ENCODE measurements at places on chromosomes 7 and 10.

DNA sequence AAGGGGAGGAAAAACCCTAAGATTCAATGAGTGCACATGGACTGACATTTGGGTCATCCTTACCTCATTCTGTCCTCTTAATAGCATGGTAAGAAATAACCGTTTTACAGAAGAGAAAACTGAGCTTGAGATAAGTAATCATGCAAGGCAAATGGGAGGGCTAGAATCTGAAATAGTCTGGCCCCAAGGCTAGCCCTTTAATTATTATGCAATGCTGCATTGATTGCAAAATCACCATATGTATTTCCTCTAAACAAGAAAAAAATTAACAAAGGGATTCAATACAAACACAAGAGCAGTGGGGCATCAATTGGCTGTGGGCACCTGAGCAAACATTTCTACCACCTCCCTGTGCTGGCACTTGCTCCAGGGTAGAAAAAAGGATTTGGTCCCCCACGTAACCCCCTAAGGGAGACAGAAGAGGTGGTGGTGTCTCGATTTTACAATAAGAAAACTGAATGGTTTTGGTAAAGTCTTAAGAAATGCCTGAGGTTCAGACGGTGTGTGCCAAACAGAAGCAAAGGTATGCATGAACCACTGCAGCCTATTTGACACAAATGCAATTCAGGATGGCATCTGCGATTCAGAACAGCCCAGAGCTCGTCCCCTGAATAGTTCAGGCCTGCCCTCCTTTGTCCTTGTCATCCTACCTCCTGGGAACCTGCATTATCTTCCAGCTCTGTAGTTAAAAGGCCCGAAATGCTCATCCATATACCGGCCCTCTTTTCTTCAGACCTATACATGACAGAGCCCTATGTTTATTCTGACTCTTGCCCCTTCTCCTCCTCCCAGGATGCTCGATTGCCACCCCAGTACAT lies 23.6 kb downstream of the PIP4K2A start:
- DNase-seq = no peak

GRCh38 chr10:122308417-122309141 lies 37.5 kb downstream of the BTBD16 start:
- no peak for DNase-seq

DNA sequence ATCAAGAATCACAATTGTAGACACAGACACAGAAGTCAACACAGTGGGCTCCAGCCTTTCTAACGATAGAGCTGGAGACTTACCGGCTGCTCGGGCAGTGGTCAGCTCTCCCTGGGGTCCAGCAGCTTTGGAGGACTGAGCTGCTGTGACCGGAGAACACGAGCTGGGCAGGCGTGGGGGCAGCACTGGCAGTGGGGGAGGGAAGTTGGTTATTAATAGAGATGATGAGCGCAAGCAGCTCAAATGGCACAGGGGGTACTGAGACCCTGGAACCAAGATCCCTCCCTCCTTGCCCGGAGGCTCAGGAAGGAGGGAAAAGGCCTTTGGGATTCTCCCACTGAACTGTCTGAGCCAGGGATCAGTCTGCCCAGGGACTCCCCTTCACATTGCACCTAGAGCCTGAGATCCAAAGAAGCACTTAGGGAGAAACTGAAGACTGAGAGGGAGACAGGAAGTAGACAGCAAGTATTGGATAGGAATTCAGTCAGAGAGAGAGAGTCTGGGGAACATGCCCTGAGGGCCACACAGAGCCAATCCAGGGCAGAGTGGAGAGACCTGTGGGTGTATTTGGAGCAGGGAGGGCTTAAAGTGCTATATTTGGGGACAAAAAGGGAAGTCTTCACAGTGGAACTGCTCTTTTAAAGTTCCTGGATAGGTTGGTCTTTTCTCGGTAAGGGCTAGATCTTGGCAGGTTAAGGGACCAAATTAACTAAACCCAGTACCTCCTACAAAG lies at the start of gene MYOZ1:
MYOZ1 (minus strand) TSS at position 147 of the 733 bp plus-strand sequence. CDS start 1,457 bp downstream, outside the sequence.
- no peak for DNase-seq

DNA sequence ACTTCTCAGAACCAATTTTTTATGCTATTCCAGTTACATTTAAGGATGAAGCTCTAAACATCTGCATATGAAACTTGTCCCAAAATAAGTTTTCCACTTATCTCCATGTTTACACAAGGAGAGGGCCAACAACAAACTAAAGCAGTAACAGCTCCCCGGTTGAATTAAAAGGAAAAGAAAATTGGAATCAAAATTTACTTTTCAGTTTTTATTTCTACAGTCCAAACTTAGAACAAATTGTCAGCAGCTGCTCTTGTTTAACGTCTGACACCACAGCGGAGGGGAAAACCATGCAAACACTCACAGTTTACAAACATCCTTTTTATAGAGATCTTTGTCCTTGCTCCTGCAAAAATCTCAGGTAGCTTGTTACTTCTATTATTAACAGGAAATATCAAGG lies 101.3 kb downstream of the COL28A1 start:
- DNase-seq = no peak

DNA sequence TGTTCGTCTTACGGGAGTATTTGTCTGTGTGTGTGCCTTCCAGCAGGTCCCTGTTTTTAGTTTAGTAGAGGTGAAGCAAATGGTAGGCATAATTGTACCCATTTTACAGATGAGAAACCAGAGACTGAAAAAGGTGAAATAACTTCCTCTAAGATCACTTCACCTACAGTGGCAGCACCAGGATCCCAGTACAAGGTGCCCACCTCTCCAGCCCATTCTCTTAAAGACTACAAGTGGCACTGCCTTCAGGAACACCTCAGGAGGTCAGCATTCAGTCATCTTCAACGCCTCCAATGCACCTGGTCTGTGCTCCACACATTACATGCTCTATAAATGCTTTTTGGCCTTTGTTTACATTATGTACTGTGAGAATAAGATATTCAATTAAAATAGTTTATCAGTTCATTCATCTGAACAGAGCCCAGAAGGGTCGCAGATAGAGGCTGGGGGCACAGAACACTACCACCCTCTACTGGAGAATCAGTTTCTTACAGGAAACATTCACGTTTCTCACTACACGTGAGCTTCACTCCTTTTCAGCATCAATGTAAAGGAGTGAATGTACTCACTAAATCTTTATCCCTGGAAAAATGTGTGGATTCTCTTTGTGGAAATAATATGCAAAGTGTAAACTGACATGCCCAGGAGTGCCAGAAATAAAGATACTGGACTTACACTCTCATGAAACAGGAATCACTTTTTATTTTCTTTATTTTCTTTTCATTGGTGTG lies 45.5 kb upstream of the ABLIM1 start:
- DNase-seq = peak; percentile 4

DNA sequence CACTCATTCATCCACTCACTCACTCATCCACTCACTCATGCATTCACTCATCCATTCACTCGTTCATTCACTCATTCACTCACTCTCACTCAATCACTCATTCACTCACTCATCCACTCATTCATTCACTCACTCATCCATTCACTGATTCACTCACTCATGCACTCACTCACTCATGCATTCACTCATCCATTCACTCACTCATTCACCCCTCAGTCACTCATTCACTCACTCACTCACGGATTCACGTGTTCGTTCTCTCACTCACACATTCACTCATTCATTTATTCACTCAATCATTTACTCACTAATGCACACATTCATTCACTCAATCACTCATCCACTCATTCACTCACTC lies 73.4 kb downstream of the CARD11 start:
- DNase-seq = no peak

- DNase-seq = no peak
These were observed 67.3 kb downstream of the VWA2 start for GRCh38 chr10:114306116-114306973.

All from stimulated activated CD4-positive, alpha-beta T cell treated with anti-CD3 and anti-CD28 coated beads, Interleukin-4, amount 100 ng/mL, for 4 hours (primary cell).